NCI-H2029 treated with DMSO at 0.1 percent for 48 hours (cell line): ENCODE measurements at places on chromosomes 5 and 9.
A peak's percentile ranks its signal among the peaks of the same experiment; 100 is the strongest.

GRCh38 chr5:137344723-137345322, 154.3 kb downstream of the SPOCK1 start:
- peak; percentile 27 for DNase-seq

DNA sequence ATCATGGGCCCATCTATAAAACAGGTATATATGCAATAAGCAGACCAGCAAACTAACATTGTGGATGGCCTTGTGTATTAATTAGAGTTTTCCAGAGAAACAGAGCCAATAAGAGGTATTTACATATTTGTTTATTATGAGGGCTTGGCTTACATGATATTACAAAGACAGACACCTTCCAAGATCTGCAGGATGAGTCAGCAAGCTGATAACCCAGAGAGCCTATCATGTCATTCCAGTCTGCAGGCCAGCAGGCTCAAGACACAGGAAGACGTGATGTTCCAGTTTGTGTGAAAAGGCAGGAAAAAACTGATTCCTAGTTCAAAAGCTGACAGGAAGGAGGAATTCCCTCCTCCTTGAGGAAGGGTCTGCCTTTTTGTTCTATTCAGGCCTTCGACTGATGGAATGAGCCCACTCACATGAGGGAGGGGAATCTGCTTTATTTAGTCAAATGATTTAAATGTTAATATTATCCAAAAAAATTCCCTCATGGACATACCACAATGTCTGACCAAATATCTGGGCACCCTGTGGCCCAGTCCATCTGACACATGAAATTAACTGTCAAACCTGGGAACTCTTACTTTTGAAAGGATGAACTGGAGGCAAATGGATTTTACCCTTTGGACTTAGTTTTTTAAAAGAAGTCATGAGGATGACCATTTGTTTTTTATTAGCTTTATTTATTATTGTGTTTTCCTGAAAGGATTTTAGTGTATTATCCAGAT, 161.2 kb upstream of the CHD1 start:
- DNase-seq: no peak

GRCh38 chr9:132888151-132888550, 9.5 kb downstream of the SPACA9 start:
- DNase-seq: no peak

GRCh38 chr5:157651623-157652376, 438 bp downstream of the SOX30 start:
- peak; percentile 11 for DNase-seq

GRCh38 chr5:163458778-163459385, 1.0 kb downstream of the NUDCD2 start:
- DNase-seq: peak; percentile 48

DNA sequence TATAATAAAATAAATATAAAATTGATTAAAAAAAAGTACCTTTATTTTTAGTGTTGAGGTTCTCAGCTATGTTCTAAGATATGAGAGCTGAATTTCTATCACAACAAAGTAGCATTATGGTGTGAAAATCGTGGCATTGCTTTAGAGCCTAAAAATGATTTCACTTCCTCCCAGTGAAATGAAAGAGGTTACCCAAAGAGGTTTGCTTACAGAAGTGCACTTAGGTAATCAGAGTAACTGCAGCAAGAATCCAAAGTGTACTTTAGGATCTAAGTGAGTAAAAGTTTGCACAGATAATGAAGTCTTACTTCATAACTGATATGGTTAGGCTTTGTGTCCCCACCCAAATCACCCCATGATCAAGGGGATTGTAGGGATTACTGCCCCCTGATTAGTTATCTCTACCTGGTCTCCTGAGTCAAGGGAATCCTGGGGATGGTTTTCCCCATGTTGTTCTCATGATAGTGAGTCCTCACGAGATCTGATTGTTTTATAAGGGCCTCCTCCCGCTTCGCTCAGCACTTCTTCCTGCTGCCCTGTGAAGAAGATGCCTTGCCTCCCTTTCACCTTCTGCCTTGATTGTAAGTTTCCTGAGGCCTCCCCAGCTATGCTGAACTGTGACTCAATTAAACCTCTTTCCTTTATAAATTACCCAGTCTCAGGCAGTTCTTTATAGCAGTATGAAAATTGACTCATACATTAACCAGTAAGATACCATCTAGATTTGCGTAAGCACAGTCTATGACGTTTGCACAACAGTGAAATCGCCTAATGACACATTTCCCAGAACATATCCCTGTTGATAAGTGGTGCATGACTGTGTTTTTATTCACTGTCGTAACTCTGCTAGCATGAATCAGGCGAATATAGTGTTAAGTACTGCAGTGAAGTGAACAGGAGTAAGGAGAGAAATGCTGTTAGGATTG, 40.3 kb upstream of the LRRC70 start:
- no peak for DNase-seq

GRCh38 chr9:96139592-96140295, 162.2 kb downstream of the HSD17B3 start:
- no peak for DNase-seq

DNA sequence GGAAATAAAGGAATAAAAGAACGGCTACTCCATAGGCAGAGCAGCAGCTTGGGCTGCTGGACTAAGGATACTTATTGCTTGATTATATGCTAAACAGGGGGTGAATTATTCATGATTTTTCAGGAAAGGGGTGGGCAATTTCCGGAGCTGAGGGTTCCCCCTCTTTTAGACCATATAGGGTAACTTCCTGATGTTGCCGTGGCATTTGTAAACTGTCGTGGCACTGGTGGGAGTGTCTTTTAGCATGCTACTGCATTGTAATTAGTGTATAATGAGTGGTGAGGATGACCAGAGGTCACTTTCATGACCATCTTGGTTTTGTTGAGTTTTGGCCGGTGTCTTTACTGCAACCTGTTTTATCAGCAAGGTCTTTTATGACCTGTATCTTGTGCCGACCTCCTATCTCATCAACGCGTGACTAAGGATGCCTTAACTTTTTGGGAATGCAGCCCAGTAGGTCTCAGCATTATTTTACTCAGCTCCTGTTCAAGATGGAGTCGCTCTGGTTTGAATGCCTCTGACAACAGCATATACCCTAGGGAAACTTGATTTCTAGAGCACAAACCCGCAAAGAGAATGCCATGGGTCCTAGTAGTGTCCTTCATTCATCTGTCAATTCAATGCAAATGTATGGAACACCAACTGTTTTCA, 47.8 kb upstream of the PWWP2A start:
- DNase-seq: no peak

DNA sequence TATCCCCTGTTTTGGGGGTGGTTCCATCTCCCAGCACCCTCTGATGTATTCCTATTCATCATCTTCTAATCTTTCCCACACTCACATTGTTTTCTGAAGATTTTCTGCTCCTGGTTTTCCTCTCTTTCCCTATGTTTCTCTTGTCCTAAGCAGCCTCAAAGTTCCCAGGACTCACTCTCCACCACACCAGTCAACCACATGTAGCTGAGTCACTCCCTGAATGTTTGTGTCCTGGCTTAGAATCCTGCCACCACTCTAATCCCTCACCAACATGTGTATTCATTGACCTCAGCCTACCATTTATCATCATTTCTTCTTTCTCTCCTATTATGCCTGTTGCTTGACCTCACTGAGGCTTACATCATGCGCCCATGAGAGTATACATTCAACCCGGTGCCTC, 282.4 kb upstream of the ADAMTS16 start:
- no peak for DNase-seq

GRCh38 chr9:134211811-134212485, 47.6 kb upstream of the RNU6ATAC start:
- DNase-seq: no peak

DNA sequence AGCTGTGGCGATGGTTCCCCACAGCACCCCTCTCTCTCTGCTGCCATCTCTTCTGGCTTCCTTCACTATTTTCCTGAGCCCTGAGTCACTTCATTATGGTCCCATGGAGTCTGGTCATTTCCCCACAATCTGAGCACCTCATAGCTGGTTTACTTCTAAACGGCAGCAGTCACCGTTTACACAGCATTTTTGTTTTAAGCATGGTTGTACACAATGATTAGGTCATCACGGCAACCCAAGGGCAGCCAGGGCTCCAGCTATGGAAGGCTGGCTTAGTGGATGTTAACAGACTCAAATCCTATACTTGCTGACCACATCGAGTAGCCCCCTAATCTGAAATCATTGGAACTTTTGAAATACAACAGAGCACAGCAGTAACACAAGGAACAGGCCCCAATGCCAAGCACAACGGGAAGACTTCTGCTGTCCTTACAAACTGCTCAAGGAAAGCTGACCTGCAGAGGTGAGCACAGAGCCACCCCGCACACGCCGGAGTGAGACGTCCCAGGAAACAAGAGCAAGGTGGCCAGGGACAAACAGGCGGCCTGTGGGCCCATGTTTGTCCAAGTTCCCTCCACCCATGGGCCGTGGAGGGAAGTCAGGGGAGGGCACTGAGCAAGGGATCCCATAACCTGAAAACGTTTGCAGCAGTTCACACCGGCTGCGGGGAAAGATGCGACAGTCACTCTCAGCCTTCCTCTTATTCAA, 22.9 kb downstream of the CAMSAP1 start:
- no peak for DNase-seq

DNA sequence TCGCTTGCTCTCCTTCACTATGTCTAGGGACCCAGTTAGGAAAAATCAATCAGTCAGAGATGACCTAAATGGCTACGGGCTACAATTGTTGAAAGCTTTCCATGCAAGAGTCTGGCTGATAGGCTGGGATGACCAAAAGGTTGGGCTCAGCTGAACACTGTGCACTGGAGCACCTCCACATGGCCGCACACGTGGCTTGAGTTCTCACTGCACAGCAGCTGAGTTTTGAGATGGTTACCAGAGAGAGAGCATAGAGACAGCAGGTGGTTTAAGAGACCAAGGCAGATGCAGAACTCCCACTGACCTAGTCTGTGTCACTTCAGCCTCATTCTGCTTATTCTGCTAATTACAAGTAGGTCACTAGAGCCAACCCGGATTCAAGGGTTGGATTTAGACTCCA, 2354.8 kb upstream of the C9orf72 start:
- DNase-seq: no peak

GRCh38 chr5:67963789-67964519, 251.6 kb upstream of the PIK3R1 start:
- DNase-seq: no peak

- no peak for DNase-seq
Measured at GRCh38 chr5:58334035-58334434, 125.9 kb downstream of the PLK2 start.

DNA sequence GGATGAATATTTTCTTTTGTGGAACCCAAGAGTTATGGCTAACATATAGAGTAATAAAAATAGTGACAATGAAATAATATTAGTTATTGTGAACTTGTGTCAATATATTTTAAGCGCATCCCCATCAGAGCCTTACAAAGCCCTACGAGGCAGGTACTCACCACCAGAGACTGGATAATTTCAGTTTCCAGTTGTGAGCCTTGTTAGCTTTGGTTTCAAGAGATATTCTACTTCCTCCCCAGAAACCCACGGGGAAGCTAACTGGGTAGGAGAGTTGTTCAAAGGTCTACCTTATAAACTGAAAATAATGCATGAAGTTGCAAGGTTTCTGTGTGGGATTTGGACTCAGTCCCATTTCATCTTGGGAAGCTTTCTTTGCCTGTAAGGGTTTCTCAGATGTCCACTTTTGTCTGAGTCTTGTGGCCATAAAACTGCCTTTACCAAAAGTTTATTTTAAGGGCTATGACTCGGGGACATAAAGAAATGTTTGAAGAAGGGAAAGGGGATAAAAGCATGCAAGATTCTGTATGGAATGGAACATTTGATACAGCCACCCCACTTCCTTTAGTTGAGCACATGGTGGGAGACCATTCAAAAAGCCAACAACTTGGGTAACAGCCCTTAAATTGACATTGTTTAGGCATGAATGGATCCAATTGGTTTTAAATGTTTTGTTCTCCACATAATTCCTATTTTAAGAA, 57.4 kb upstream of the ANKRD55 start:
- DNase-seq: no peak

GRCh38 chr5:73459366-73459765, 10.8 kb upstream of the FOXD1 start:
- no peak for DNase-seq

- no peak for DNase-seq
Measured at GRCh38 chr5:89028595-89029285, 145.8 kb upstream of the MEF2C start.

- DNase-seq: no peak
Measured at GRCh38 chr9:94514722-94515121, 40.2 kb upstream of the PCAT7 start.

DNA sequence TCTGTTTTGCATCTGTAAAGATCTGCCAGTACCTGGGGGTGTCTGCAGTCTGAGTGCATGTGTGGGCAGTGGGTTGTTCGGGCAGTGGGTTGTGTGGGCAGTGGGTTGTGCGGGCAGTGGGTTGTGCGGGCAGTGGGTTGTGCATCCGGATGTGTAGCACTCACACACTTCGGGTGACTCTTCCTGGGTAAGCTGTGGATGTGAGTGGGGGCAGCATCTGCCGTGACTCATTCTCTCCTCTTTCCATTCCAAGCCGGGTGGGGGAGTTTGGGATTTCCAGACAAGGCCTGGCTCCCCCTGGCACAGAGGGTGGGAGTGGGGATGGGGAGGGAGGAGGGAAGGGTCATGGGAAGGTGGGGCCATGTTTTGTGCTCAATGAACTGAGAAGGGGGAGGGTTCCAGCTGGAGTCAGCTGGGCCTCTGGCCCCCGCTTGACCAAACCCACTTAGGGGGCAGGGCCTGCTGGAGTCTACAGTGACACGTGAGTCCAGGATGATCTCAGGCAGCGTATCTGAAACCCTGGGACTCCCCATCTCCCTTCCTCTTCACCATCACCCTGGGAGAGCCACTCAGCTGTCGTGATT, 8.3 kb downstream of the CRB2 start:
- no peak for DNase-seq

DNA sequence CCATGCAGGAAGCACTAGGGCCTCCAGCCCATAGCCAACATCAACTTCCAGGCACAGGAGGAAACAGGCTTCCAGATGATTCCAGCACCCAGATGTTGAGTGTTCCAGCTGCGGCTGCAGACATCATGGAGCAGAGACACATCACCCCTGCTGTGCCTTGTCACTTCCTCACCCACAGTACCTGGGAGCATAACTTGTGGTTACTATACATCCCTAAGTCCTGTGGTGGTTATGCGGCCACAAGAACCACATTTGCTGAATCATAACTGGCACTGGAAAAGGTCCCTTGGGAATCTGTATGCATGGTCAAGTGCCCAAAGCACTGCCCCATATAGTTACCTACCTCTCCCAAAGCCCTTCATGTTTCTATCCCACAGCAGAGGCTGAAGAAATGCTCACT, 56.6 kb downstream of the WHRN start:
- no peak for DNase-seq

GRCh38 chr9:15510789-15511575, at the start of gene PSIP1:
PSIP1 (minus strand) TSS chr9:15510970; CDS start chr9:15510188, 782 bp downstream.
- DNase-seq: peak; percentile 60
